OCI-LY7 (cell line): ENCODE measurements at places on chromosomes 1 and 21. TPM values are rescaled to one million over a fixed set of nuclear protein-coding genes. Genes with fewer than 3 reads are reported as not detected.

LRRC71 gene
- total RNA-seq: not detected in 2 replicates

DCDC2B gene
- total RNA-seq: 0.26 and 0.29 TPM in 2 replicates

TMEM269 gene
- 0.46 and 0.81 TPM in 2 replicates for total RNA-seq

AMY1C gene
- total RNA-seq: not detected in 2 replicates

JAM2 gene
- total RNA-seq: 1.4 and 1.7 TPM in 2 replicates
